ENCODE measurements at places on chromosomes 1 and 21.

DNA sequence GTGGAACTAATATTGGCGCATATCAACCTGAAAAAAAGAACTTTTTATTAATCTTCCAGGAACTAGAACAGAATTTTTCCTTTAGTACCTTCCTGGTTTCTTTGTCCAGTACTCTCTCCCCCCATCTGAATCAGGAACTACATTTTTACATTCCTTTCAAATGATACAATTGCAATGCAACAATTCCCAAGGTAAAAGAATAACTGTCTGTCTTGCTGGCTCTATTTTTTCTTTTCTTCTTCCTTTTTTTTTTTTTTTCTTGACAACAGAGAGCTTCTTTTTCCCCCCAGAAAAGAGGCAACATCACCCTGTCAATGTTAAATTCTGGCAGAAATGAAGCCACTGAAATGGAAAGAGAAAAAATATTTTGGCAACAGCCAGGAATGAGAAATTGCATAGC lies 4.5 kb upstream of the CD101 start:
- no peak for DNase-seq

- DNase-seq: no peak
Measured at GRCh38 chr1:157231846-157232525, 93.8 kb upstream of the ETV3 start.

DNA sequence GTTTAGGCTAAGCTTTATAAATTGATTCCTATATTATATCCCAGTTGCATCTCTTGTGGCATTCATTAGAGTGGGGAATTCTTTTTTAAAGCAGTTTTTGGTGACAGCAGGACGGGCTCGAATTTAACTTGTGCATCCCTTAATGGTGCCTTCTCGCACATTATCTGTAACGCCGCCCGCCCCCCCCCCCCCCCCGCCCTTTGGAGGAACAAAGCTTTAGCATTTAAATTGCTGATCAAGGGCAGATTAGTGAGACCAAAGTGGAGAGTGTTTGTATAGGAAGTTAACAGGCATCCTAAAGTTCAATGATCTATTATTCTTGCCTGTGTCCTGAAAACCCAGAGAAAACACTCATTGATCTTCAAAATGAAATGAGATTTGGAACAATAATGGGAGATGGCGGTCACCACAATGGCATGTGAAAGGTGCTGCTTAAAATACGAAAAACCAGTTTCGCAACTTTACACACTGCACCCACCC lies 2.2 kb downstream of the LMO4 start:
- no peak for DNase-seq

DNA sequence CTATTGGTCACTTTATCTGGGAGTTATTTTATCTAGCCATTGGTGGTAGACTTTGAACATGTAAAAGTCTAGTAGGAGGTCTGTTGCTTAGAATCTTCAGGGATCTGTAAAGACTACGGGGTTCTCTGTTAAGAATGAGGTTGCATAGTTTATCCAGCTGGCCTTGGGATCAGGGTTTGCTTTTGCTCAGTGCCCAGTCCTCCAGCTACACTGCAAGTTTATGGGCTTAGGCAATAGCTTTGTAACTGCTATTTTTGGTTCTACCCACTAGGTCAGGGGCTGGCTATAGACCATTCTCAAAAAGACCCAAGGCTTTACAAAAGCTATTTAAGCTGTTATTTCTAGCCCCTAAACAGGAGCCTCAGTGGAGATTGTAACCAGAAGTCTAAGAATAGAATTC lies 9.8 kb downstream of the SH3GLB1 start:
- DNase-seq: no peak

GRCh38 chr1:71916894-71917293 lies 365.4 kb downstream of the NEGR1 start:
- DNase-seq: no peak

DNA sequence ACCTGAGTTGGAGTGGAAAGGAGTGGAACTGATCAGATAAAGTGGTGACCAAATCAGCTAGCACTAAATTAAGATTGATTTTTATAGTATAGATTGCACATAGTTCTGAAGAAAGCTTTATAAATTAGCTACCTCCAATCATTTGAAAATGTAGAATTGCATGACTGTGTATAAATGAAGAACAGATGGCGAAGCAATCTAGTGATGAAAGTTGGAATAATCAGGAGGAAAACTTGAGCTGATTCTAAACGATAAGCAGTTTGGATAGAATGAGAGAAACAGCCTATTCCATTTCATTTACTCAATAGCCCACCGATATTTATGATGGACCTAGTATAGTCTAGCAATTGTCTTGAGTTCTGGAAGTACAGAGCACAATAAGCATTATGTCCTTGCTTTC lies 661.5 kb downstream of the PLA2G4A start:
- DNase-seq: no peak

- DNase-seq: no peak
Measured at GRCh38 chr1:233885196-233885920, 19.1 kb upstream of the SLC35F3 start.

GRCh38 chr1:25786887-25787759 lies 12.9 kb upstream of the SELENON start:
- DNase-seq: no peak

DNA sequence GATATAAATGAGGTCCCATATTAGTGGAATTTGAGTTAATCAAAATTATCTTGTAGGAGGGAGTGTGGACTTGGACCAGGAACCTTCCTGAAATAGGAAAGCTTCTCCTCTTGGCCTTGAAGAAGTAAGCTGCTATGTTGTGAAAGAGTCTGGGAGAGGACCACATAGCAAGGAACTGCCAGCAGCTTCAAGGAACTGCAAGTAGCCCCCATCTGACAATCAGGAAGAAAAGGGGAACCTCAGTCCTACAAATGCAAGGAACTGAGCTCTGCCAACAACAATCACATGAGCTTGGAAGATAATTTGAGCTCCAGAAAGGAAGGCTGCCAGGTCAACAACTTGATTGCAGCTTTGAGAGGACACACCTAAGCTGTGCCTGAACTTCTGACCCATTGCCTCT lies 8.2 kb upstream of the PRMT6 start:
- DNase-seq: no peak

DNA sequence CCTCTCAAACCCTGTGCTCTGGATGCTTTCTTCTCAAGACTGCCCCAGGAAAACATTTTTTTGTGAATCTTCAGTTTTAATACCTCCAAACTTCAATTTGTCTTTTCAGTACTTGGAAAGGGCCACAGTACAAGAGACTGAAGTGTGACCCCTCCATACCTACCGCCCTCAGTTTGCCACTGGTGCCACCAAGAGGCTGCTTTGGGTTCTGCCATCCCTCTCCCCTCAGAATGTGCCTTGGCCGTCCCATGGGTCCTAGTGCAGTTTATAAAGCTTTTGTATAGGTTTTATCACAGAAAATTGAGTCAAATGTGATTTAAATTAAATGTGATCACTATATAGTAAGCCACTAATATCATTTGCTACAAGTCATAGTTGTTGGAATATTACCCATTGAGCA lies 60.8 kb upstream of the PGD start:
- no peak for DNase-seq

DNA sequence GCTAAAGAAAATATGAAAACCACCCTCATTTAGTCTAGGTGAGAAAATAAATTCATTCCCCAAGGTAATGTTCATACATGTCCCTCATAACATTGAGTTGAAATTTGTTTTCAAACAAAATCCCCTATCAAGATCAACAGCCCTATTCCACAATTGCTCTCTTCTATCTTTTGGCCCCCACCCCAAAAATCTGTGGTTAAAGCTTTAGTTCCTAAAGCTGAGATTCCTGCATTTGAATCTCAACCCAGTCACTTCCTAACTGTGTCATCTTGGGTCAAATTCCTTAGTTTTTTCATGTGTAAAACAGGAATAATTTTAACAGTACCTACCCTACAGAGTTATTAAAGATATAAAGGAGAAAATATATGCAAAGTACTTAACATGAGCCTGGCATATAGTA lies 22.0 kb downstream of the KIAA0319L start:
- no peak for DNase-seq

GRCh38 chr1:89025928-89026327 lies 3.3 kb upstream of the GBP3 start:
- DNase-seq: no peak

DNA sequence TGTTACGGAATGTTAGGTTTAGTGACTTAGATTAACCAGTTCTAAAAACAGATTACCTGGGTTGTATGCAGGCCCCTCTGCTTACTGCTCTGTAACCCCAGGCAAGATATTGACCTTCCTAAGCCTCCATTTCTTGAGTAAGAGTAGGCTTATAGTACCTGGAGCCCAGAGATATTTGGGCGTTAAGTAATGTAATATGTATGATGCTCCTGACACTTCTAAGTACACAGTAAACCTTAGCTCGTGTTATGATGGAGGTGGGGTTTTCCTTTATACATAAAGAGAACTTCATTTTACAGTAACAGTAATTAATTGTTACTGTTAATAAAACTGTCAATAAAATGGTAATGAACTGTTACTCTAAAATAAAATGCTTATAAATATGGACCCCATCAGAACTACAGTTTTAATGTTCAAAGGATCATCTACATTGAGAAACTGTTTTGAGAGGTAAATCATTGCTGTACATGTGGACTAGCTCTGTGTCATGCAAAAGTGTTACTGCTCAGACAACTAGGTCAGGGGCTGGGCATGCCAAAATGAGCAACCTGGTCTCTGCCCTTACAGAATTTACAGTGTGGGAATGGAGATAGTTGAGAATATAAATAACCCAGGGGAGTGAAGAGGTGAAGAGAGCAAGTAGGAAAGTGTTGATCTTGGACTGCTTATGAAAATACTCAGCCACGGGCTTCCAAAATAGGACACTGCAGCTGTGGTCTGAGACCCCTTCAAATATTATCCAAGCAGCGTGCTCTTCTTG lies 26.6 kb downstream of the LRRC8C start:
- DNase-seq: no peak

- DNase-seq: no peak
Measured at GRCh38 chr21:43027846-43028731, 47.5 kb downstream of the CBS start.
